Kidney (tissue), 22 donors: ENCODE measurements at places on chromosomes 2 and 18. TPM values are rescaled to one million over a fixed set of nuclear protein-coding genes. Genes with fewer than 3 reads are reported as not detected.
A peak's percentile ranks its signal among the peaks of the same experiment; 100 is the strongest.

The SERPINB3 gene
- 0.37 TPM for polyA plus RNA-seq

The RUFY4 gene
- not detected for polyA plus RNA-seq

The SIGLEC15 gene
- not detected for polyA plus RNA-seq

The CCDC74B gene
- polyA plus RNA-seq: 6.4 TPM

The AMER3 gene
- not detected for polyA plus RNA-seq

The GPD2 gene
- polyA plus RNA-seq: 6.2 TPM

The AQP4 gene
- polyA plus RNA-seq: 1.1 TPM

The PRSS56 gene
- not detected for polyA plus RNA-seq

The ARHGAP25 gene
- 6.3 TPM for polyA plus RNA-seq

DNA sequence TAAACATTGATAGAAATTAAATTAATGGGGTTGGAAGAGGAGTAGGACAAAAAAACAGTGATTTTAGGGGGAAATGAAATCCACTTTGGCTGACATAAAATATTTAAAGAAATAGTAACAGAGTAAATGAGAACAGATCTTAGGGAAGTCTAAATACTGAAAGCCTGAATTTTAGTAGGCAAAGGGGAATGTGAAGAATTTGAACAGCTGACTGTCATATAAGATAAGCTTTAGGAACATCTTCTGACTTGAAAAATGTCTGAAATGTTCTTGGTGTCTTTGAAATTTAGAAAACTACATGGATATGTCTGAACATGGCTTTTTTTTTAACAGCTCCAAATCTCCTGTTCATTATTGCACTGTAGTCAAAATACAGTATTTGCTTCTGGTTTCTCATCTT is 150.3 kb downstream of the CALCRL start:
- no peak for DNase-seq

DNA sequence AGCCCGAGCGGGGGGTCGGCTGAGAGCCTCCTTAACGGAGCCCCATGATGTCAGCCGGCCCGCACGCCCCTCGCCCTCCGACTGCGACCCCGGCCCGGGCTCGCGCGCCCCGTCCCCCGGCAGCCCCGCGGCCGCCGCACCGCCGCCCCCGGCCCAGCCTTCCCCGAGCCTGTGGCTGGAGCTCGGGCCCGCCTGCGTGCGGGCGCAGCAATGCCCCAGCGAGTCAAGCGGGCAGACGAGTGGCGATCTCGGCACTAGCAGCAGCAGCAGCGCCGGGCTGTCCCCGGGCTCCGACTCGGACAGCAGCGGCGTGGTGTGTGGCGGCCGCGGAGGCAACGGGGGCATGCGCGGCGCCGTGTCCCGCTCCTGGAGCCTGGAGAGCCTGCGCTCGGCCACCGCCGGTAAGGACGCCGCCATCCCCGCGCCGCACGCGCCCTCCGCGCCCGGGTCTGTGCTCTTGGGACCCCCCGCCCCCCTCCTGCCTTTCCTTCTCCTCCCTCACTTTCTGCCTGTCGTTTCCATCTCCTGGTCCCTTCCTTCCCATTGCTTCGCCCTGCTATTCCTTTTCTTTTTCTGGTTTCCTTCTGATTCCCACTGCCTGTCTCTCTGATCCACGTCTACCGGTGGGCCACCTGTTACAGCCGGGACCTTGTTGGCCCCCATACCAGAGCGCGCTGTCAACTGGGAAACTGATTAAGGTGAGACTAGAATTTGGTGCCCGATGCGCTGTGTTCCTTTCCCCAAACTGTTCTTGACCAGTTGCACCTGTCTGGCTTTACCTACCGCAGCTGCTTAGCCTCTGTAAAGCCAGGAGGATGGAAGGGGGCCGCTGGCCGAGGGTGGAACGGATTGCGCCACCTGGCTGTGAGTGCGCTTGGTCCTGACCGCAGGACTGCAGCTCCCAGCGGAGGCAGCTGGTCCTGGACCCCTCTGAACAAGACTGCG is 127.4 kb downstream of the ARHGEF4 start:
- DNase-seq: peak; percentile 65

DNA sequence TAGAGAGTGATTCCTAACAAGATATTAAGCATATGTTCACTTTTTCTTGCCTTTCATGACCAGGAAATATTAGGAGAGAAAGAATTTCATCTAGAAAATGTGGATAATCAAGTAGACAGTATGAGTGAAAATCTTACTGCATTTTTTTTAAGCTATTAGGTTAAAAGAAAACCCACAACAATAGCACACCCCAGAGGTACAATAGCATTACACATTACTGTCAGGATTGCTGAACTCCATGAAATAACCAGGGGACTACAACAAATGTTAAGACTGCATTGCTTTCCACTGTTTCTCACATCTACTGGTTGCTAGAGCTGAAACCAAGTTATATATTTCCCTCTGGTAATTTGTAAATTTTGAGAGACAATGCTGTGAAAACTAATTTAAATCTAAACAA is 33.7 kb downstream of the KLF7 start:
- no peak for DNase-seq

DNA sequence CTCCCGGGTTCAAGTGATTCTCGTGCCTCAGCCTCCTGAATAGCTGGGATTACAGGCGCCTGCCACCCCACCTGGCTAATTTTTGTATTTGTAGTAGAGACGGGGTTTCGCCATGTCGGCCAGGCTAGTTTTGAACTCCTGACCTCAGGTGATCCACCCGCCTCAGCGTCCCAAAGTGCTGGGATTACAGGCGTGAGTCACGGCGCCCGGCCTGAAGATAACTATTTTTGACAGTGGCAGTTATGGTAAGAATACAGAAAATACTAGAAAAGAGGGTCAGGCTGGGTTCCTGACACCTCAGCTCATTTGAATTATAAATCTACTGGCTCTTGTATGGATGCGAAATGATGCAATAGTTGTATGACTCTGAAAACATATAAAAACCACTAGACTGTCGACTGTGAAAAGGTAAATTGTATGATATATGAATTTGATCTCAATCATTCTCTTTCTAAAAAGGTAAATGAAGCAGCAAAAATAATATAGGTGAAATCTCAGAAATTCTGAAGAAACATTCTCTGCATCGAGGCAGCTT is 11.1 kb upstream of the DGKD start:
- no peak for DNase-seq

- no peak for DNase-seq
Observed at GRCh38 chr2:74223941-74224770, 25.7 kb downstream of the MTHFD2 start.

DNA sequence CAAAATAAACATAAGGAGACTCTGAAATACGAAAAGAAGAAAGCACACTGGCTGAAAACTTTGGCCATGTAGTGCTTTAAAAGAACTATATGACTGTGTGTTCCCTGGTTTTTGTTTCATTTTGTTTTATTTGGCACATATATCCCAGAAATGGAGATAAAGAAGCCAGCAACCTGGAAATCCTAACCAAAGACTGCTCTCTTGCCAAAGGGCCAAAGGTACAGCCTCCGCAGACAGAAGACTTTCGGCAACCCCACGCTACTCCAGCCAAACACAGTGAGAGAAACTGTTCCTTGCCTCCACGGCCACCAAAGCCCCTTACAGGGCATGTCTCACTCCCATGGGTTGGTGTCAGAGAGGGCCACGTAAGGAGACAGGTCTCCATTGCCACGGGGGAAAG is 381.2 kb upstream of the NETO1 start:
- DNase-seq: no peak

- DNase-seq: no peak
Observed at GRCh38 chr18:25190472-25190871, 161.5 kb downstream of the ZNF521 start.

DNA sequence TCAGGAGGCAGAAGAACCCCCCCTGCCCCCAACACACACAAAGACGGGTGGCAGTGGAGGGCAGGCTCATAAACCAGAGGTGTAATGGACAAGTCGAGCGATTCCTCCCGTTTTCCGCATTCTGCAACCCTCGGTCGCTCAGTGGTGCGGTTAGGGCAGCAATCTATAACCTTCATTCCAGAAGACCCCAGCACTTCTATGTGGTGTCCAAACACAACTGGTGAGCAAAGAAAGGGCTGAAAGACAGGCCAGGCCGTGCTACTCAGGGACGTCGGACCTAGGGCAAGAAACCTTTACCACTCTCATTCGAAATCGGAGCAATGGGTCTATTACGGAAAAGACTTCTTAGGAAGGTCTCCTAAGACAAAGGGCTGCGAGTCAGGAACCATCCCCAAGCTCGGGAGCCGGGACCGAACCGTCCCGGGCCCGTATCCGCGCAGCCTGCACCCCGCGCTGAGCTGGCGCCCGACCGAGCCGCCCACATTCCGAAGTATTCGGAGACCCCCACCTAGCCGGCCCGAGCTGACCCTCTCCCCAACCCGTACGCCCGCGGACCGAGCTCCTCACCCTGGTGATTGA is 568 bp downstream of the ARL5A start:
- DNase-seq: peak; percentile 63

GRCh38 chr18:57441071-57441794 is 6.1 kb downstream of the ONECUT2 start:
- DNase-seq: peak; percentile 55

- peak; percentile 49 for DNase-seq
Observed at GRCh38 chr2:136006658-136007057, 21.2 kb upstream of the DARS1 start.

DNA sequence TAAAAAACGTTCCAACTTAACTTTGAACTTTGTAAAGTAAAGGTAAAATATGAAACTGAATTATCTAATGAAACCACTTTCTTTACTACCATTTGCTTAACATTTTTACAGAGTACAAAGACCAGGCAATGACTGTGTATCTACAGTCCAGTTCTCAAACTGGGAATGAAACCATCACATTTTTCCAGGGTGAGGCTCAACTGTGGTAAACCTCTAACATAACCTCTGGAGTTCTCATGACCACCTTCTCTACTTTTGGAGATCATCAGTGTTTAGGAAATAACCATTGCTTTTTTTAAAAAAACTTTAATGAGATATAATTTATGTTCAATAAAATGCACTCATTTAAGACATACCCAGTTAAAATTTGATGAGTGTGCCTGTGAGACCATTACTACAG is 223.5 kb downstream of the RNF152 start:
- DNase-seq: no peak

DNA sequence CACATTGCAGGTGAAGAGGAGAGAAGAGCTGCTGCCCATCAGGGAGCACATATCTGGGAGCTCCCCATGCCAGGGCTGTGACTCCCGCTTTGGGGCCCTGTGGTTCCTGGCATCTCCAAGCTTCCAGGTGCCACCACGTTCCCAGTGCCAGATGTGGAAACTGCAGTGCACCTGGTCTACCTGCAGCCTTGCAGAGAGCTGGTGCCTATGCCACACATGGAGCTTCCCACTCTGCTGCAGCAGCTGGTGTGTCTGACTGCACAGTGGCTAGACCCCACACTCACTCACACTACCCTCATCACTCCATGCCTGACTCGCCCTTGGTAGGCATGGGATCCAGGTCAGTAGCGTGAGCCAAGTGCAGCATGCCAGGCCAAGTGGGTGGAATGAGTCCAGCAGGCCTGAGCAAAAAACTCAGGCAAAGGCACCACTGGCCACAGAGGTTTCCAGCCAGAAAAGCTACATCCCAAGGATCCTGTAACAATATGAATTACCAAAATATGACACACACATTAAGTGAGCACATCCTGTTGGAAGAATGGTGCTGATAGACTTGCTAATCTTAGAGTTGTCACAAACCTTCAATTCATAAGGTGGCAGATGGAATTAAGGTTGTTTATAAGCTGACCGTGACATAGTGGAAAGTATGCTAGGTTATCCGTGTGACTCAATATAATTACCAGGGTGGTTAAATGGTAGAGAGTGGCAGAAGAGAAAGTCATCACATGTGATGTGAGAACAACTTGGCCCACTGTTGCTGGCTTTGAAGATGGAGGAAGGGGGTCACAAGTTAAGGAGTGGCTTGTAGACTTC is 150.9 kb downstream of the EHBP1 start:
- DNase-seq: peak; percentile 56

DNA sequence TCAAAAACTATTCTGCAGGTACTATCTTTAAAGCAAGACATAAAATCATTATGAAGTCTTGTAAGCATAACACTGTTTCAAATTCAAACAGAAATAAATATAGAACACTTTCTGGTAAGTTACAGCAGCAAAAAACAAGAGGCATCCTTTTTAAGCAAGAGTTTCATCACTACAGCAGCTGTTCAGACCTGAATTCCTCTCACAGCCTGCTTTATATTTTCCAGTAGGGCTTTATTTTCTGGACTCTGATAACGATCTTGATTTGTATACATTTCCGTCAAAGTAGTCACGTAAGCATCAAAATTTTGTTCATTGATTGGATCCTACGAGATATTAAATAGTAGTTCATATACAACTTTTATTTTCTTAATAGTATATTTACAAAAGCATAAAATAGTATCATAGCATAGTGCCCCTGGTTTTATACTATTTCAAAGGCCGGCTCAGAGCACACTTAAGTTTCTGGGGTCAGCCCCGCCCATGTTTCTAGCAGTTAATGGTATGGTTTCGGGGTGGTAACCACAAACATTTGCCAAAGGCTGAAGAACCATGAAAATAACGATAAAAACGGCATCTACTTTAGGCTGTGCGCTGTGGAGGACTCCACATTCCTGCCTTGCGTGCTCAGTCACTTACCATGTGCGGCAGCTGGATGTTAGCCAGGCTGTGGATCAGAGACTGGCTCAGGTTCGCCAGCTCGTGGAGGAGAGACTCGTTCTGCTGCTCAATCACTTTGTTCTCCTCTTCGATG is 47.5 kb upstream of the PXDN start:
- no peak for DNase-seq

- DNase-seq: no peak
Observed at GRCh38 chr2:9704600-9704999, 73.8 kb upstream of the YWHAQ start.

DNA sequence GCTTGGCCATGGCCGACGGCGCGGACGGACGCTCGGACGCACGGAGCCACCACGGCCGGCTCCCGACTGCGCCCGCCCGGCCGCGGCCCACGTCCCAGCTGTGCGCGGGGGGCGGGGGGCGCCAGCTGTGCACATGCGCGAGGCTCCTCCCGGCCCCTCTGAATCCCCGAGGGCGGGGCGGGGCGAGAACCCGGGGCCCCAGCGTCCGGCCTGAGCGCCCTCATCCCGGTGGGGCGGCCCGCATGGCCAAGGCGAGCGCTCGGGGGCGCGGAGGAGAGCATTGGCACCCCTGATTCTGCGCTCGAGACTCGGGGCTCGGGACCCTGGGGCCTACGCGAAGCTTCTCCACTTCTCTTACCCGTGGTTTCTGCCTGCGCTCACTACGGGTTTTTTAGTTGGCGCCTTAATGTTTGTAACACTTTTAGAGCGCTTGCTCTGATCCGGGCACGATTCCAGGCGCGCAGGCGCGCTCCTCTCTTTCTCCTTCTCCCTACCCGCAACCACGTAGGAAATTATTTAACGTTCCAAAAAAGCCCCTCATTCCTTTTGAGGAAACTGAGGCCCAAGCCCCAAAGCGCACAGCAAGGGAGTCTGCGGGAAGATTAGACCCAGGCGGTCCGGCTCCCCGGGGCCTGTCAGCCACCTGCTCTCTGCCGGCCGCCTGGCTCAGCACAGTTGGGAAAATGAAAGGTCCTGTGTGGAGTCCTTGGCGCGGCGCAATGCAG is at the start of gene PXDN:
Gene PXDN, minus strand, starts transcription at position 70 of the 725 bp plus-strand sequence. Its CDS starts 60 bp downstream, at position 10.
- DNase-seq: peak; percentile 75

- DNase-seq: no peak
Observed at GRCh38 chr2:169415233-169415748, 53.0 kb upstream of the LRP2 start.

- no peak for DNase-seq
Observed at GRCh38 chr18:31637445-31637844, 45.8 kb downstream of the TTR start.
